ENCODE measurements at places on chromosomes 3 and 15.

DNA sequence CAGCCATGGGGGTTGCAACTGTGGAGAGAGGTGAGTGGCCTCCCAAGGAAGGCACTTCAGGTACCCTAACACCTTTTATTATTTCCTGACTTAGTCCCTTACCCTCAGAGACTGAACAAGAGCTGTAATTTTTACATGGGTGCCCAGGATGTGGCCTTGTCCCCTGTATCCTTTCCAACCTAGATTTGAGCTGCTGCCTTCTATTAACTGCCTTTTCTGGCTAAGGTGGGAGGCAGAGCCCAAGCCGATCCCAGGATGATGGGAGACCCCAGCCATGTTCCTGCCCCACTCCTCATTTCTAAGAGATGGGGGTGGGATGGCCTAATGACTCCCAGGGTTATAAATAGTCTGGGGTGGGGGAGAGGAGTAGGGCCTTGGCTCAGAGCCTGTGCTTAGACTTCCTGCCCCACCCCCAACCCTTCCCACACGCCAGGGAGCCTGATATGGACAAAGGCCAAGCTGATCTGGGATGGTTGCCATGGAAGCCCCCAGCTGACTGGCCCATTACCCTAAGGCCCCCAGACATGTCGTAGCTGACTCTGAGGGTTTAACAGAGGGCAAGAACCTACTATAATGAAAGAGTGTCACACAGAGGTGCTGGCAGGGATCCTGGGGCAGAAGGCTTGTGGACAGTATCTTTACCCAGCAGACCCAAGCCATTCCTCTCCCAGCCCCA is 1.9 kb downstream of the KLHDC8B start:
- DNase-seq = no peak

DNA sequence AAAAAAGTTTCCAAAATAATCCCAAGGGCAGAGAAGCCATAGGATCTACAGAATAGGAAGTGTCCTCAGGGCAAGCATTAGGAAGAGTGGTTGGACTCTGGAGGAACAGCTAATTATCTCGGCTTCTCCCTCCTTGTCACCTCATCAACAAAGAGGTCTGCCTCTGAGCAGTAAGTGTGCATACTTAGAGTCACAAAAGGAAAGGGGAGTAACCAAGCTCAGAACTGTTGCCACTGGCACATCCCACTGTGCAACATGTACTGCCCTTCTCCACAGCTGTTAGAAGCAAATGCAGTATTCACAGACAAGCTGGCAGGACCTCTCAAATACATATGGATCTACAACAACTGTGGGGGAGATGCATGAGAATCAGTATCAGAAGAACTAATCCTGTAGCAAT is 31.5 kb downstream of the NGLY1 start:
- DNase-seq = no peak

- DNase-seq = no peak
Measured at GRCh38 chr15:98682992-98683701, 34.8 kb downstream of the IGF1R start.

- DNase-seq = no peak
Measured at GRCh38 chr3:32719335-32719734, 34.3 kb downstream of the CNOT10 start.

GRCh38 chr3:86990734-86991481 is at the start of gene VGLL3:
VGLL3 (minus strand) TSS chr3:86991149; CDS start chr3:86990743, 406 bp downstream.
- no peak for DNase-seq

- no peak for DNase-seq
Measured at GRCh38 chr15:60721707-60722106, 242.8 kb upstream of the ICE2 start.

DNA sequence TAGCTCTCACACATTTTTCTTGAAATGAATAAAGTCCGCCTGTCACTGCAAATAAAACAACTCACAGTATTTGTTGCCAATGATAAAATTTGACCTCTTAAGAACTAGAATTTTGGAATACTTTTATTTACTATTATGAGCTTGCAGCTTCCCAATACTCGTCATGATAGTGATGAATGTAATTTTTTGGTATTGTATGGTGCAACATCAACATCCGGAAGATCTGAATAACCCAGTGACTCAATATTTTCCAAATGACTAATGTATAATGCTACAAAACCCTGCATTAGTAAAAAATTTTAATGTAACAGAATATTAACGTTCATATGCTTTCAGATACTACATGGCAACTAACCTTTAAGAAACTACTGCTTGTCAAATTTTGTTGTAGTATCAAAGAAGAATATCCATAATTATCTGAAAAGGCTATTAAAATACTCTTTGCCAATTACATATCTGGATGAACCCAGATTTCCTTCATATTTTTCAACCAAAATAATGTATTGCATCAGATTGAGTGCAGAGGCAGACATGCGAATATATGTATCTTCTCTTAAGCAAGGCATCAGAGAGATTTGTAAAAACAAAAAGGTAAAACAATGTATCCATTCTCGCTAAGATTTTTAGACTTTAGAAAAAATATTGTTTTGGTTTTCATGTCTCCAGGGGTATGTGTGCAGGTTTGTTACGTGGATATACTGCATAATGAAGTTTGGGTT is 95.3 kb downstream of the IGF2BP2 start:
- no peak for DNase-seq

GRCh38 chr3:148315756-148316155 is 381.9 kb upstream of the AGTR1 start:
- no peak for DNase-seq

- no peak for DNase-seq
Measured at GRCh38 chr15:42121682-42122081, 27.3 kb upstream of the PLA2G4D start.

DNA sequence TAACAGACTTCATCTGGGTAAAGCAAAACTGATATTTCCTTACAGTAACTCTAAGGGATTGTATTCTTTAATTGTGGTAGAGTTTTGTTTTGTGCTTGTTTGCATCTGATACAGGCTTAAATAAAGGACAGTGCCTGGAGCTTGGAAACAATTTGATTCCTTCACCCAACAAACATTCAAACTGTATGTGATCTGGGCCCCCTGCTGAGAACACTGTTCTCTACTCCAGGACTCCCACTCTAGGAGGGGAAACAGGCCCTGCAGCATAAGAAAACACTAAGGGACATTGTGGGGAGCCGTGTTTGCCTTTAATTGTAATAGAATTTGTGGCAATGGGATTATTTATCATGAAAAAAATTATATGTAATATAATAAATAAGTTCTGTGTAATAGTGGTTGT is 56.9 kb downstream of the CTDSPL start:
- no peak for DNase-seq

DNA sequence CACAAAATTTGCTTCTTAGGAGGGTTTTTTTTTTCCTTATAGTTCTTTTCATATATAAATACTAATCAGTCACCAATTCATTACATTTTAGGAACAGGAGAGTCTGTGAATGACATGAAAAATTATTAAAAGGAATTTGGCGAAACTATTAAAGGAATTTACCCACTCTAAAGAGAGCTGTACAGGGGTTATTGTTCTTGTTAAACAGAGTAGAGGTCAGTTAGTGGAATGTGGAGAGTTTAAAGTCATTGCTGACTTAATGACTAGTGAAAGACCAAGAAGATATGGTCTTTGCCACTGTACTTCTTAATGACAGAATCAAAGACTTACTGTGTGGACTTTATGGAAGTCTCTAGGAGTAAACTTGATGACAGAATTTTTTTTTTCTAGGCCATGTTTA is 333.6 kb upstream of the C2CD4B start:
- no peak for DNase-seq

GRCh38 chr15:99250857-99251841 is at the start of gene LRRC28:
LRRC28 (plus strand) TSS chr15:99251481; CDS start chr15:99255958, 4,477 bp downstream.
- DNase-seq = peak; percentile 99

DNA sequence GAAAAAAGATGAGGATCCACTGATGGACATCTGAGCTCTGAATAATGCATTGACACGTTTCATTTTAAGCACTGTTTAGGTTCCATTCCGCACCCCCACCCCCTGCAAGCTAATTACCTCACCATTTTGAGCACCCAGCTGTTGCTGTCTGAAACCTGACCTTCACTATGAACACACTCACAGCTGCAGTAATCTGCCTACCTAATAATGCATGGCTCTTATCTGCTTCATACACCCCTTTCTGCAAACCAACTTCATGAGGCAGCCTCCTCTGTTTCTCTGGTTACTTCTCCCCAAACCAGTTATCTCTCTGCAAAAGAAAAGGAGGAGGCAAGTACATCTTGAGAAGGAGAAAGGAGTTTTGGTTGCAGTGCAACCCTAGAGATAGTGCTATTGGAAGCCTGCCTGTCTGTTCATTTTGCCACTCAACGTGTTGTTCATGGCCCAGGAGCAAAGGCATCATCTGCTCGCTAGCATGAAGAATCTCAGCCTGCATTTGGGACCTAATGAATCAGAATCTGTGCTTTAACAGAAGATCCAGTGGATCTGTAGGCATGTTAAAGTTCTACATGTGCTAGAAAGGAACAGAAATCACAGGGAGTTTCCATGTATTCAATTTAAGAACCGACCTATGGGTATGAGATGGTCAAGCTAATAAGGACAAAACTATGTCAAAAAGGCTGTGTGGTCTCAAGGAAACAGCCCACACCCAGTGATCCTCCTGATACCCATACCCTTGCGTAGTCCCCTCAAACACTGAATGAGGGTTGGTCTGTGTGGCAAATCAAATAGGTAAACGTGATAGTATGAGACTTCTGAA is 87.2 kb downstream of the MB21D2 start:
- no peak for DNase-seq

GRCh38 chr15:72406936-72407335 is 8.8 kb downstream of the TMEM202 start:
- no peak for DNase-seq

DNA sequence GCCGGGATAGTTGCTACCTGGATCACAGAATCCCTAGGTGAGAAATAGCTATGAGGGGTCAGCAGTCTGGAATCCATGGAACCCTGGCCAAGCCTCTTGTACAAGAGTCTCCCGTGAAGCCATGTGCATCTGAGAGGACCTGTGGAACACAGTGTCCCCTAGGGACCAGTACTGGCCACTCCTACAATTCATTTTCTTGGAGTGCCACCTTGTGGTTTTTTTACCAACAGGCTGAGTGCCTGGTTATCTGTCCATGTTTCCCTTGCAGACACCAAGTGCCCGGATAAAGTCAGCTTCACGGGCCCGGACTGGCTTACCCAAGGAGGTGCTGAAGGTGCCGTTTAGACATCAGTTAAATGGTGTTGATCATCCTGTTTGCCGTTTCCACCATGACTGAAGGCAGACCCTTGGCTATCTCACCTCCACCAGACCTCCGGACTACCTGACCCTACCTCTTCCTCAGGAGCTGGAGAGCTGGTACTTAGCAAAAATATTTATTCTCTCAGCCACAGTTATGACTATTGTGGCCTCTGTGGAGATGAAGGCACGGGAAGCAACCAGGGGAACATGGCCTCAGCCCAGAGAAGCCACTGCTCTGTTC is 93.9 kb downstream of the RBPMS2 start:
- peak; percentile 40 for DNase-seq

GRCh38 chr3:11982341-11982941 is 21.7 kb upstream of the SYN2 start:
- DNase-seq = no peak

DNA sequence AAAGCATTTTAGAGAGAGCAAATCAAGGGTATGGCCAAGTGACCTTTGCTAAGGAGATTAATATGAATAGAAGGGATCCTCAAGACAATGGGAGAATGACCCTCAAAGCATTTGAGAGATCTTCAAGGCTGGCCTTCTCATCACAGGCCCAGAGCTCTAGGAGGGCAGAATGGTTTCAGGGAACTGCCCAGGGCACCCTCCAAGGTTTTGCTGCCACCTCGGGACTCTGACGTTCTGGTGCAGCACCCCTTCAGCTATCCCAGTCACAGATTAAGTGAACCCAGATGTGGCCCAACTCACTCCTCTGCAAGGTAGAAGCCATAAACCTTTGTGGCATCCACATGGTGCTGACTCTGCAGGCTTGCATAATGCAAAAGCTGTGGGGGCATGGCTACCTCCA is 209.3 kb downstream of the TLE3 start:
- DNase-seq = no peak

- DNase-seq = no peak
Measured at GRCh38 chr3:149016669-149017541, 25.6 kb downstream of the GYG1 start.

DNA sequence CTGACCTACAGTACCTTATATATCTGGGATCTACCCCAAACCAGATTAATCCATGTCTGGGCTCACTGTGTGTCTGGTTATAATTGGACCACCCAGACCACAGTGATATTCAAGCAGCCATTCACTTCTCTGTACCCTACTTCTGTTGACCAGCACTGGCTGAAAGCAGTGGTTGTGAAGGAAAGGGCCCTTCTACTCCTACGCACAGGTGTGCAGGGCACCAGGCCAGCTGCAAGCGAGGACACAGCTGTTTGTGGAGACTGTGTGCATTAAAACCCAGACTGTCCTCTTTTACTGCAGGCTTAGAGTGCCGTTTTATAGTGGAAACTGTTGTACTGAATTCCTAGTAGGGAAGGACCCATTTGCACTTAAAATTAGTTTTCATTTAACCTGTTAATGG is 29.5 kb downstream of the CTDSPL start:
- DNase-seq = no peak

DNA sequence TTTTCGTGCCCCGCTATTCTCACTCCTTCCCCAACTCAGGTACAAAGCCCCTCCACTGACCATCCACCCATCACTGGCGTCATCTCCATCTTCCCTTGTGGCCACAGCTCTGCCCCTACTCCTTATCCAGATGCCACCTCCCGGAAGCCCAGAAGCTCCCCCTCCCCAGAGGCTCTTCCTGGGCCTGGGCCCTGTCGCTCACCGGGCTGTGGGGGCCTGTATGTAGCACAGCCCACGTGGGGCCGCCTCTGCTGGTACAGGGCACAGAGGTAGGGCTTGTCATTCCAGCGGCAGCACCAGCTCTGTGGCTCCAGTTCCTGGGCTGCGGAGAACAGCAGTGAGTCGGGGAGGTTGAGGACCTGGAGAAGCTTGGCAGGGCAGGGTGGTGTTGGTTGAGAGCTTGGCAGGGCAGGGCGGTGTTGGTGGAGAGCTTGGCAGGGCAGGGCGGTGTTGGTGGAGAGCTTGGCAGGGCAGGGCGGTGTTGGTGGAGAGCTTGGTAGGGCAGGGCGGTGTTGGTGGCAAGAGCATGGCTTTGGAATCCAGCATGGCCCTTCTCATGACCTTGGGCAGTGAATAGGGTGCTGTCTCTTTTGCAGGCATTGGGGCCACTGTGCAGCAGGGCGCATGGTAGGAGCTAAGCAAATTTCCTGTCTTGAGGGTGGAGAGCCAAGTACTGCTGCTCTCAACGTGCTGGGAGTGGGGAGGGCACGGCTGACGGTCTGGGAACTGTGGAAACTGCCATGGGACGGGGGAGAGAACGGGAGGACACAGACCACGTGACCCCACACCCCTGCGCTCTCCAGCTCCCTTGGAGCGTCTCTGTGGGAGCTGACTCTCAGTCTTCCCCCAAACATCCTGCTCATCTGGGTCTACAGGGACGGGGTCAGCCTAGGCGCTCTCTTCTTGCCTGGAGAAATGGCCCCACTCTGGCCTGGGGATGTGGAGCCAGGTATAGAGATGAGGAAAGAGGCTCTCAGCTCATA is 43.4 kb downstream of the MUC20 start:
- no peak for DNase-seq

DNA sequence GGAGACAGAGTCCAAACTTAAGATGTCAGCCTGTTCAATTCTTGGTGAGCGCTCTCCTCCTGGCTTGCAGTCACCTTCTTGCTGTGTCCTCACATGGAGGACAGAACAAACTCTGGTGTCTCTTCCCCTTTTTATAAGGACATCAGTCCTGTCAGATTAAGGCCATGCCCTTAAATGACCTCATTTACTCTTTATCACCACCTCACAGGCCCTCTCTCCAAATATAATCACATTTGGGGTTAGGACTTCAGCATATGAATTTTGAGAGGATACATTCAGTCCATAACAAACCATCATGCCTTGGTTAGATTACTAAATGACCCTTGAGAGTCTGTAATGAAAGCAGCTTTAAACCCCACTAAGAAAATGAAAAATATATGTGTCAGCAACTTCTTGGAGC is 175.2 kb downstream of the TAFA4 start:
- no peak for DNase-seq

GRCh38 chr3:23202203-23202920 is 765 bp upstream of the UBE2E2 start:
- DNase-seq = no peak
